ENCODE measurements at places on chromosomes 3 and 15.
A peak's percentile ranks its signal among the peaks of the same experiment; 100 is the strongest.

DNA sequence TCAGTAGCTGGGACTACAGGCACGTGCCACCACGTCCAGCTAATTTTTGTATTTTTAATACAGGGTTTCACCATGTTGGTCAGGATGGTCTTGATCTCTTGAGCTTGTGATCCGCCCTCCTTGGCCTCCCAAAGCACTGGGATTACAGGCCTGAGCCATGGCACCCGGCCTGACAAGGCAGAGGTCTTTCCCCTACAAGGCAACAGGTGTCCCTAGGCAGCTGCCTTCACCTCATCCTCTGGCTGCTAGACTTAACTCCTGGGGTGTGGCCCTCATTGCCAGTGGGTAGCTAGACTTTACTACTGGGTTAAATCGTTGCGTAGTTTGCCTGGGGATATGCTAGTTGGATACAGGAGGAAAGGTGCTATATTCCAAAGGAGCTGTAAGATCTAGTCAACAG lies 81.4 kb downstream of the CHRD start:
- DNase-seq = no peak

- peak; percentile 94 for DNase-seq
These were observed 12.9 kb downstream of the MB21D2 start for GRCh38 chr3:192904632-192905289.

DNA sequence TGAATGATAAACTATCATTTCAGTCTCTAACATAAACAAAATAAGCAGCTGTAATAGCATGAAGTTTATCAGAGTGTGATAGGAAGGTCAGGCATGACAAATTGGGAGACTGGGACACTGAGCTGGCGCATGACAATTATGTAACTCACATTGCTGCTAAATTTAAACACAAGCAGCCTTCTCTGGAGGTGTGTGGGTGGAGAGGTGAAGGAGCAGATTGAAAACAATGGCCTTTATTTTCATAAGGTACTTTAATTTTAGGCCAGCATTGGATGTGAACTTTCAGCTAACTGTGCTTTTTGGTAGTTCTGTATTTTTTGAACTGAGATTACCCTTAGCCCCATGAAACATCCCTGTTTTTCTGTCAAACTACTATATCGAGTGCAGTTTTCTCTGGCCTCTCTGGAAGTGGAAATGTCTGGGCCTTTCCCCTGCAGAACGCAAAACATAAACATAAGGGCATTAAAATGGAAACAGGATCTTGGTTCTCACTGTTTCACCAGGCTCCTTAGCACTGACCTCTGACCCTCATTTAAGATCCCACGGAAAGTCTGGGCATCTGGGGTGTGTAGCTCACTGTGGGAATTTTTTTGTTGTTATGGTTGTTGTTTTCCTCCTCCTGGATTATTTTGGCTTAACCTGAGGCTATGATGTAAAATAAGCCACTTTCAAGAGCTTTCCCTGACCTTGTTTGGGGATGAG lies 160.1 kb upstream of the DPH6 start:
- DNase-seq = no peak

GRCh38 chr3:99686955-99687612 lies 48.7 kb downstream of the COL8A1 start:
- DNase-seq = peak; percentile 66

DNA sequence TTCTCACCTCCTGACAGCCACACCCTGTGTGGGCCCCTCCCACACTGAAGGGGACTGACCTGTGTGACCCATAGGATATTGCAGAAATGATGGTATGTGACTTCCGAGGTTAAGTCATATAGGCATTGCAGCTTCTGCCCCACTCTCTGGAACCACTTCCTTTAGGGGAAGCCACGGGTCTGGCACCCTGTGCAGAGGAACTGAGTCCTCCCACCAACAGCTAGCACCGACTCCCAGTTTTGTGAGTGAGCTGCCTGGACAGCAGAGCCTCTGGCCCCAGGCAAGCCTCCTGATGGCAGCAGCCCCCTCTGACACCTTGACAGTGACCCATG lies 24.6 kb upstream of the SLC6A6 start:
- DNase-seq = no peak

DNA sequence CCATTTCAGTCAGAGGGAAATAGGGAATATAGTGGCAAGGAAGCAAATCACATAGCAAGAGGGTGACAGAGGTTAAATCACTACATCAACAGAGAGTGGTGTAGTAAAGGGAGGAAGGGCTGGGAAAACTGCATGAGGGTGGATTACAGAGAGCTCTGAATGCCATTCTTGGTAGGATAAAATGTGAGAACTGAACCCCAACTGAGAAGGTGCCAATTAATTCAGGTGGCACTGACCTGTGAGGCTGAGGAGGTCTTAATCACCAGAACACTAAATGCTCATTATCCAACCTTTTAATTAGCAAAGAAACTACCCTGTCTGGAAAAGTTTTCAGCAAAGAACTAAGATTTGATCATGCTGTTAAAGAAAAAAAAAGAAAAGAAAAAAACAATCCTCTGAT lies 202.7 kb downstream of the LRRN1 start:
- no peak for DNase-seq

- no peak for DNase-seq
These were observed 160.9 kb downstream of the IGF1R start for GRCh38 chr15:98809273-98809672.

DNA sequence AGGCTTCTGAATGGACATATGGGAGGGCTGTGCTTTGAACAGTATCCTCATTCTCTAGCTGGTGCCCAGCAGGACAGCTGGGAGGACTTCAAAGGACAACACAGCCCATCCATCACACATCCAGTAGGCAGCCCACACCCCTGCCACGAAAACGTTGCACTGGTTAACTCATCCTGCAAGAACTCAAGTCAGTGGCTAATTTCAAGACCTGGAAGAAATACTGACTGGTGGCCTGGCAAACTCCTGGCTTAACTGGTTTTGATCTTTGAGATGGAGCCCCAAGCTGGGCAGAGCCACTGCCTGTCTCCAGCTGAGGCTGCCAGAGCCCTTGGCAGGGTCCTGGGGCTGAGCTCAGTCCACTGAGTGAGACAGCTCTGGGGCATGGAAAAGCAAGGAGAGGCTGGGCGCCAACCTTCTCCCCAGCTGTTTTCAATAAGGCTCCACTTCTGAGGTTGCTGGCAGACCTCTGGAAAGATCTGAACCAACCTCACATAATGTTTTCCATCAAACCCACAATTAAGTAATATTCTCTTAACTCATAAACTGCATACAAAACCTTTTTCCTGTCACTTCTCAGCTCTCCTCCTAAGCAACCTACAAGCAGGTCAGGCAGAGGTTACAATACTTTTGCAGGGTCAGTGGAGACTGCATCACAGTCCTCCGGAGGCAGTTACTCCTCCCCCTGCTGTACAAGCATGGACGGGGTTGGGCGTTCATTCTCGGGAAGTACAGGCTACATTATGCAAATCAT lies 110.3 kb downstream of the MYLK start:
- peak; percentile 84 for DNase-seq

GRCh38 chr3:182500289-182500688 lies 293.0 kb upstream of the ATP11B start:
- no peak for DNase-seq

DNA sequence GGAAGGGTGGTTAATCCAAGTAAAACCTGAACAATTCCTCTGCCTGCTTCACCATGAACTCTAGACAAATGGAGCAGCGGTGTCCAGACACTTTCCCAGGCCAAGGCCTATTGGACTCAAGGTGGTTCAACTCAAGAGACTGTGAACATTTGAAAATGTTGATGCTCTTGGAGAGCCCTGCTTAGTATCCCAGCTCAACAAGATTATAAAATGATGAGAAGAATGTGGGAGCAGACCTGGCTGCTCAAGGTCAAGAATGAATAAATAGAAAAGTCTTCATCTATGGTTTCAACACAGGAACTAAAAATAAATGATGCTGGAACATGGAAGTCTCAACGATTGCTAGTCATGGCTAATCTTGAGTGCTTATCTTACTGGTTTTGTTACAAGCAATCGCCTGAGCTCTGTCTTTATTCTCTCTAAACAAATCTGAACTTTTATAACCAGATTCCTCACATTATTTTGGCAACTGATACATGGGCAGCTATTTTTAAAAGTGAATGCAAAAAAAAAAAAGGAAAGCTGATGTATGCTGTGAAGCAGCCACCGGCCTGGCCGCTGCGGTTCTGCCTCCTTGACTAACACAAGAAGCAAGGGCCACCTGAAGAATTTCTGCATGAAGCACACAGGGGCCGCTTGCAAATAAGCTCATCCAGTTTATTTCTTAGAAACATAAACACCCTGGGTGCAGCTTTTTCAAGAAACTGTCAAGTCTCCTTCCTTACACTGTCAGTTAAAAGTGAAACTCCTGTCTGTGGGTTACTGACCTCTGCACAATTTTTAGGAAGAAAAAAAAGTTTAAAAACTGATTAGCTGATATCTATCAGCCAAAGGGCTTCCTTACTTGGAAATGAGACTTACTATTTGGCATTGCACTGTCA lies 120.1 kb upstream of the ARHGEF3 start:
- no peak for DNase-seq

DNA sequence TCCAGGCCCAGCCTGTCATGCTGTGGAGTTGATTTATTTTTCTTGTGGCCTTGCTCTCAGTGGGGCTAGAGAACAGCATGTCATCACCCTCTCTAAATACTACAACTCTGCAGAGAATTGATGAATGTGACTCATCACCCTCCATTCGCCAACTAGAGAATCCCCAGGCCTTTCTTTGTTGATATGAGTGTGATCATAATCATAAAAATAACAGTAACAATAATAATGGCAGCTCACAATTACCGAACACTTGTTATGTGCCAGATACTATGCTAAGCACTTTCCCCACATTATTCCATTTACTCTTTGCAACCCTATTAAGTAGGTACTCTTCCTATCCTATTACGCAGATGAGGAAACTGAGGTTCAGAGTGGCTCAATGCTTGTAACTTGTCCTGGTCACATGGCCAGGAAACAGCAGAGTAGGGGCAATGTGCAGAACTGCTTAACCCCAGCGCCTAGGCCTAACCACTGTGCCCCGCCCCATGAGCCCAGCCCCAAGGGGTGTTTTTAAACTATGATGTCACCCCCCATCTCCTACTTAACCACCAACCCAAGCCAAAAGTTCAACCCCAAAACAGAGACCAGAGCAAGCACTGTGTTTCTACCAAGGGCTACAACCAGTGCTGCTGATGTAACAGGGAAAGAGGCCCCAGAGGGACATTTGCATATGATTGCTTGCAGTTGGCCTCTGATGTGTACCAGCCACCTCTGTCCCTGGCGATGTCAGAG lies 104.5 kb downstream of the ADCY5 start:
- DNase-seq = no peak

DNA sequence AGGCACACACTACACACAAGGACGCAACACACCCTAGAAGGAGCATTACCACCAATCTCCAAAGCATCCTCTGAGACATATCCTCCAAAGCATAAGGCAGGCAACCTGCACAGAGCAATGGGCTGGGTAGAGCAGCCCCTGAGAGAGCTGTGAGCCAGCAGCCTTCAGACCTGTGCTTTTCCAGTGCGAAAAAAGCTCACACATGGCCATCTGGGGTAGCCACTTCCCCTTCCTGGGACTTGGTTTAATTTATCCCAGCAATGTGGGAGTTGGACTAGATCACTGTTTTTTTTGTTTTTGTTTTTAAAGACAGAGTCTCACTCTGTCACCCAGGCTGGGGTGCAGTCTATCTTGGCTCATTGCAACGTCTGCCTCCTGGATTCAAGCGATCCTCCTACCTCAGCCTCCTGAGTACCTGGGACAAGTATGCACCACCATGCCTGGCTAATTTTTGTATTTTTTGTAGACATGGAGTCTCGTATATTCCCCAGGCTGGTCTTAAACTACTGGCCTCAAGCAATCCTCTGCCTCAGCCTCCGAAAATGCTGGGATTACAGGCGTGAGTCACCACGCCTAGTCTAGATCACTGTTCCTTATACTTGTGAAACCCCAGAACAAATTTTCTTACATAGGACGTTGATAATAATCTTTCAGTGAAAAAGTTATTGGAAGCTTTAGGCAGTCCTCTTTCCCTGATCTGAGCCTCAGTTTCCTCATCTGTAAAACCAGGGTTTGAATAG lies 18.9 kb downstream of the PTPN23 start:
- no peak for DNase-seq

- DNase-seq = no peak
These were observed 14.1 kb upstream of the CCR4 start for GRCh38 chr3:32937331-32937730.

DNA sequence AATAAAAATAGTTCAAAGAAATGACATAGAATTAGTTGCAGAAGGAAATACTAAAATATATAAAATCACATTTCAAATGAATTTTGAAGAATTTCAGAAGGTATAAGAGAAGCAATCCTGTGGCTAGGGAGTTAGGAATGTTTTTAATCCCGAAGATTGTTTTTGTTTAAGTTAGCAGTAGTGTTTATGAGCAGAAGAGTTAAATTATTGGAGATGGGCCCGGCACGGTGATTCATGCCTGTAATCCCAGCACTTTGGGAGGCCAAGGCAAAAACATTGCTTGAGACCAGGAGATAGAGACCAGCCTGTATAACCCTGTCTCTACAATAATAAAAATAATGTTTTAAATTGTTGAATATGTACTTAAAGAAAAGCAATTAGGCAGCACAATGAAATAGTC lies 432.5 kb downstream of the MFSD1 start:
- DNase-seq = no peak

DNA sequence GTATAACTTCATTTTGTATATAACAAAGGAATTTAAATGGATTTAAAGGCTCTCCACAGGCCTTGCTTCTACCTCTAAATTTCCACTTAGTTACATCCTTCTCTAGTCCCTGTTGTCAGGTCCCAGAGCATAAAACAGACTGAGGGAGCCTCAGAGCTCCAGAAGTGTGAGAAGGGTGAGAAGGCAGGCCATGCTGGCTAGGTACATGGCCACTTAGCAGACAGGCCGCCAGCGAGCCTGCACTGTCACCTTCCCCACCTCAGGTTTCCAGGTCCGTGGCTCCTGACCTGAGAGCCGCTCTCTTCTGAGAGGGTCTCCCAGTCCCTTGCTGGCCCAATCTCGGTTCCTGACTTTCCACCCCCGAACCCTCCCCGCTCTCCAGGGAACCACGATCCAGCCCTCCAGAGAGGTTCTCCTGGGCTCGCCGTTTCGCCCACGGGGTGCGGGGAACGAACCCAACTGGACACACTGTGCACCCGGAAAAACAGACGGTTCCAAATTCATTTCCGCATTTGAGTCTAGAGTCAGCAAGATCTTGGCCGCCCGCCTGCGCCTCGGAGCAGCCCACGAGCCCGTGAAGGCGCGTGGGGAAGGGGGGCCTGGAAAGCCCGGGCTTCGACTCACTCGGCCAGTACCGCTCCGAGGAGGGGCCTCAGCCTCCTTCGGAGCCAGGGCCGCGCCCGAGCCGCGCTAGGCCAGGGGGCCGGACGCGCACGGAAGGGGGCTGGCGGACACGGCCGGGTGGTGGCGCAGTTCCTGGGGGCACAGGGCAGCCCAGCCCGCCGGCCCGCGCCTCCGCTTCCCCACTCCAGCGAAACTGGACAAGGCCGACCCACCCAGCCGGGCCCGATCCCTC lies 16.7 kb upstream of the SOX2 start:
- DNase-seq = peak; percentile 62

DNA sequence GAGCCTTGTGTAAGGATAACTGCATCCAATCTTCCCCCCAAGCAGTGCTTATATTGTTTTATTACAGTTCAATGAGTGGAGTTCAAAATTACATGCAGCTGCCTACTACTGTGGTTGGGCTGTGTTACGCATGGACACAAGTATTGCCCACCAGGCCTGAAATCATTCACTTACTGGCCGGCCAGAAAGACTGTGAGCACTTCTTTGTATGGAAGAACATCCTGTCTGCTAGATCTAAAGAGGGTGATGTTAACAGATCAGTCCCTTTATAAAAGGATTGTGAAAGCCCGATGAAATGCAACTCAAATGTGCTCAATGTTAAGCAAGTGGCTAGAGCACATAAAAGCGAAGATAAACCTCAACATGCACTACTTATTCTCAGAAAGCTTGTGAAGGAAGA lies 132.5 kb downstream of the FOXP1 start:
- DNase-seq = no peak

GRCh38 chr3:1216856-1217255 lies 124.0 kb downstream of the CNTN6 start:
- DNase-seq = no peak

All from tongue (tissue), 3 donors.